SK-N-DZ (cell line): ENCODE measurements at places on chromosomes 7 and 10.

GRCh38 chr7:36683695-36684357, 40.5 kb downstream of the AOAH start:
- DNase-seq: no peak

- DNase-seq: no peak
Observed at GRCh38 chr7:29839921-29840320, 33.6 kb downstream of the WIPF3 start.

- DNase-seq: no peak
Observed at GRCh38 chr7:29458933-29459332, 104.7 kb upstream of the PRR15 start.

DNA sequence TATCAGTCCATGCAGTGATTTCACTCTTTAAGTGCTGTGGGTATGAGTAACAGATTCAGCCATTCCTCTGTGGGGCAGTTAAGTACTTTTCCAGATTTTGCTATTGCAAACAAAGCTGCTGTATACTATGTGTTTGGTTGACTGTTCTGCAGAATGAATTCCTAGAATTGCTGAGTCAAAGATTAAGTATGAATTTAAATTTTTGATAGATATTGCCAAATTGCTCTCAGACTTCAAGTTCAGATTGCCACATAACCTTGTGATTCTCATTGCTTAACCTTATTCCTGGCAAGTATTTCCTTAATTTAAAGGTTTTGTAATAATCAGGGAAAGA, 21.6 kb upstream of the SAR1A start:
- DNase-seq: no peak

DNA sequence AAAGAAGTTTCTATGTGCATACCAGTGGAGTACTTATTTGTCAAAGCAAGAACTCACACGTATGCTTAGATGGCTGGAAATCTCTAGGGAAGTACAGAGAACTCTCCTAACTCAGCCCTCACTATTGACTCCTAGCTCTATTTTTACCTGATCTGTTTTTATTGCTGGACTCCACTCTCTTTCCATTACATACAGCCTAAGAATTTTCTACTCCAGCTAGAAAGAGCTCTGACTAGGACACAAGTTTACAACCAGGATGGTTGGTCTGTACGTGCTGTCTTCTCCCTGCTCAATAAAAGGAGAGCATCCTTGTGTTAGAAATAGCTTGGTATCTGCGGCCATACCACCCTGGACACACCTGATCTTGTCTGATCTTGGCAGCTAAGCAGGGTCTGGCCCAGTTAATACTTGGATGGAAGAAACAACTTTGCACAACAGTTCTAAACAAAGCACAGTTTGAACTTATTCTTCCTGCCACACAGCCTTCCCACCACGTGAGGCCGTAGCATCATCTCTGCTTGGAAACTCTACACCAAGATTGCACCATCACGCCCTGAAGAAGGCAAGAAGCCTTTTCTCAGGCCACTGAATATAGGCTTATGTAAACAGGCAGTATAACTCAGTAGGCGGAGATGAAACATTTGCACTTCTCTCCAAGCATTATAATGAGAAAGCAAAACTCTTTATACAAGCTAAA, 50.7 kb downstream of the KCNMA1 start:
- no peak for DNase-seq

DNA sequence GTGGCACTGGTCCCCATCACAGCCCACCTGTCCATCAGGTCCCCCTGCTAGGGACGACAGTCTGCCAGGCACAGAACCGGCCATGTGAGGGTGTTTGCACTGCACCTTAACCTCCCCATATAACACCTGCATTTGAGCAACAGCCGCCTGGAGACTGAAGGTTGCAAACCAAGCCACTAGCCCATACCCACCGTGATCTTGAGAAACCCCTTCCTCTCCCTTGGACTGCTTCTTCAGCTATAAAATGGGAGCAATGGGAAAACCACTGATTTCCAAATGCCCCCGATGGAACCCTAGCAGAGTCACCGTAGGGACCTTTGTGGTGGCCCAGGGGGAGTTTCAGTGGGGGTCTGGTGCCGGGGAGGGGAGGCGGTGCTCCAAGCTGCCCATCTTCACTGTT, 120.1 kb downstream of the NPTX2 start:
- DNase-seq: no peak

DNA sequence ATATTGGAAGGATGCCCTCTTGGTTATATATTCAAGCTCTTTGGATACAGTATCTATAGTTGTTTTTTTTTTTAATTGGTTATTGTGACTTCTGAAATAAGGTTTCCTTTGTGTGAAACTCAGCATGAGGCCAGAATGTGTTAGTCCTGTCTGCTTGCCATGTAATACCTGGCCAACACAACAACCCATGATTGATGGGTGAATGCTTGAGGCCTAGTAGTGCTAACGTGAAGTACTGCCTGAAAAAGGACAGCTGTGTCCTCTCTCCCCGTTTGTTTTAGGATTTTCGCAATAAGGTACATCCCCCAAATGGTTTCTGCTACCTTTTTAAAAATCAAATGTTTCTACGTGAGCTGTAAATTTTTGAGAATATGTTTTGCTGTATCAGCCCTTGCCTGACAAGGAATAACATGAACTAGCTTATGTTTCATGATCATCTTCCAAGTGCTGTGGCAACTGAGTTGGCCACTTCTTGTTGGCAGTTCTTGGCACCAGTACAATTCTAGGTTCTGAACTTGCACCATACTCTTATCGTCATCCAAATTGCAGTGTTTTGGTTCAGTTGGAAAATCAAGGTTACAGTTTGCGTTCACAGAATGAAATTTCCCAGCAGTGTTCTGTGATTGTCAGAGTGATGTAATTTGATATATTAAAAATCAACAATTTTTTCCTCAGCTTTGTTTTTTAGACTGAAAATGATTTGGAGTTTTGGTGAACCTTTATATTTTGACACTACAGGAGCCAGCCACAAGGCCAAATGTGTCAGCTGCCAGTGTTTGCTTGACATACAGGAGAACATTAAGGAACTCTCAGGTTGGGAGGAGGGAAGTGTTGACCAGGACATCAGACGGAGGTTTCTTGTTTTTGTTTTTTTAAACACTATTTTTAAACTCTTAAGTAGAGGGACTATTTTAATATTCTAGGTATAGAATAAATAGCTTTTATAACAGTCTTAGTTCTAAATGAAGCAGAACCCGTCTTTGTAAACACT, 13.5 kb upstream of the ASCC1 start:
- no peak for DNase-seq

DNA sequence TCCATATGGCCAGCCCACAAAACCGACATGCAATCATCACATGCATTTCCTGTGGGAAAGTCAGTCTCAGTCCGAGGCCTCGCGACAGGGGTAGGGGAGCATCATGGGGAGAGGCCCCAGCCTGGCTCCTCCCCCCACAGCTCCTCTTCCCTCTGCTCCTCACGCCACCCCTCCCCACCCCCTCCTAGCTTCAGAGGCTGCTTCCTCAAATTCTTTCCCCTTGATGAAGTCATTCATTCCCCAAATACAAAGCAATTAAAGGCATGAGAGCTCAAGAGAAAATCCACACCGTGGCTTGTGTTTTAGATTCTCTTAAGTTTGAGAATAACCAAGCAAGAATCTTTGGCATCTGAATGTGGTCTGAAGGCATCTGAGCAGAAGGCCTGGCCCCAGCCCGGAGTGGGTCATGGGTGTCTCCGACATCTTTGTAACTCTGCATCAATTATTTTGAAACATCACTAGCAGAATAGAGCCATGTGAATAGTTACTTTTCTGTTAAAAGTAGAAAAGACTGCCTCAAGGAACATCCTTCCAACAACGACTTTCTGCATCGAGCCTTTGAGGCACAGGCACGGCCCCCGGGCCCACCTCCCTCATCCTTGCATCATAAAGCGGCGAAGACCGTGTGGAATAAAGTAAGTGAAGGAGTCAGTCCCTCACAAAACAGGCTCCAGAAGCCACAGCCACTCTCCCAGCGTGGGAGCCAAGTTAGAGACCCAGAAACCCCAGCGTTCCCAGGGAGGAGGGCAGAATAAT, 90.9 kb downstream of the DIP2C start:
- no peak for DNase-seq

- DNase-seq: no peak
Observed at GRCh38 chr7:67989142-67989541, 992.5 kb downstream of the TYW1 start.

GRCh38 chr7:99000196-99000903, 122.0 kb downstream of the TRRAP start:
- DNase-seq: no peak

DNA sequence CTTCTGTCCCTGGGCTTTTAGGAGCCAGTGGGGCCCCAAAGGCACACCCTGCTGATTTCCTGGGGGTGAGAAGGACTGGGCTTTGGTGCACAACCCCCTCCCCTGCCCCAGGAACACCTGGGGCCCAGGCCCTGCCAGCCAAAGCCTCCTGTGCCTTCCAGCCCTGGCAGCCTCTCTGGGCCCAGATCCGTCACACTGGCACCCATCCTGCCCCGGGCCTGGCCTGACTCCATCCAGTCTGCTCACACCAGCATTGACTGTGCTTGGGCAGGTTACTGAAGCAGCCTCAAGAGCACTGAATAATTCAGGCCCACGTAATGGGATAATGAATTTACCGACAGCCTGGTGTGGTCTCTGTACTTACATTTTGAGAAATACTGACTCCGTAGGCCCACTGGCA, 12.0 kb upstream of the COMTD1 start:
- DNase-seq: no peak

DNA sequence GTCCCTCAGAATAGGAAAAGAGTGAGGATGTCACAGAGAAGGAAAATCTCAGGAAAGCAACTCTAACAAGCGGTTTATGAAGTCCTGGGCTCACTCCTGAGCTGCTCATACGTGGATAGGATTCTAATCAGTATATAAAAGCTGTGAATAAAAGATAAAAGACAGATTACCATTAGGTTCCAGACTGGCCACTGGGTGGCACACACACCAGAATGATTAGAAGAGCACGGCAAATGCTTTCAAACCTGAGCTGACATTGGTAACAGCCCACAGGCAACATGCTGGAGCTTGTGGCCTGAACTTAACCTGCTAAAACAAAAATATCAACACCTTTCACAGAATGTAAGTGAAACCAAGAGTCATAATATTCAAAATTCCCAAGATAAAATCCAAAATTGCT, 370.8 kb downstream of the GRID1 start:
- DNase-seq: no peak

- no peak for DNase-seq
Observed at GRCh38 chr7:136359333-136359903, 382.3 kb upstream of the MTPN start.

DNA sequence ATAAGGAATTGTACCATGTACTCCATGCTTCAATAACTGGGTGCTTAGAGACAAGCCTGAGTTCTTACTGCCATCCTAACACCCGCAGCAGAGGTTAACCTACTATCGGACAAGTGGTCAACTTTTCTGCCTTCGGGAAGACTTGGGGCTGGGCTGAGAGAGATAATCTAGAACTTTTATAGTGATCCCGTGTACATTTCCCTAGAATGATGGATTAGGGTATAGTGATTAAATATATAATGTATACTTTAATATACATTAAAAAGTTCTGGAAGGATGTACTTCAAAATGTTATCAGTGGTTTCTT, 12.2 kb upstream of the HNRNPF start:
- DNase-seq: no peak

- DNase-seq: peak; percentile 85
Observed at GRCh38 chr10:103276896-103277712, at the start of gene INA. Gene INA, plus strand, starts transcription at chr10:103277138. Its CDS starts 74 bp downstream, at chr10:103277212.

GRCh38 chr7:74525881-74526280, 72.2 kb downstream of the GTF2IRD1 start:
- DNase-seq: no peak

DNA sequence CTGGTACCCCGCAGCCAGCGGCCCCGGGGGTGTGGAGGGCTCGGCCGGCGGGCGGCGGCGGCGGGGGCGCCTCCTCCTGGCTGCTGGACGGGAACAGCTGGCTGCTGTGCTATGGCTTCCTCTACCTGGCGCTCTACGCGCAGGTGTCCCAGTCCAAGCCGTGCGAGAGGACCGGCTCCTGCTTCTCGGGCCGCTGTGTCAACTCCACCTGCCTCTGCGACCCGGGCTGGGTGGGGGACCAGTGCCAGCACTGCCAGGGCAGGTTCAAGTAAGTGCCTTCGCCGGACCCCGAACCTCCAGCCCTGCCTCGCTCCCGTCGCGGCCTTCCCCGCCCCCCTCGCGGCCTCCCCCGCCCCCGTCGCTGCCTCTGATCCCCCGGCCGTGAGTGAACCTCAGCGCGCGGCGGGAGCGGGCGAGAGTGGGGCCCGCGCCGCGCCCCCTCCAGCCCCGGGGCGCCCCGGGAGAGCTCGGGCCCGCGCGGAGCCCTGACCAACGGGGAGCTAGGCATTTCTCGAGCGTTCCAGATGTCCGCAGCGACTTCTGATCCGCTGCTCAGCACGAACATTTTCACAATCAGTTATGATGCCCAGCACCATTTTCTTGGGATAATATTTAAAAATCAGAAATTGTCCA, 727 bp downstream of the ATRNL1 start:
- no peak for DNase-seq
